ENCODE measurements at places on chromosomes 5 and 9. TPM values are rescaled to one million over a fixed set of nuclear protein-coding genes. Genes with fewer than 3 reads are reported as not detected.

- no peaks in the 10 kb centered on the region for H3K36me3 ChIP-seq
- no peak overlapping the region for H3K4me3 ChIP-seq
- peak; percentile 65 for DNase-seq
- peaks cover 19% of the 10 kb centered on the region for H3K4me1 ChIP-seq
- H3K27ac ChIP-seq = no peak overlapping the region
- H3K27me3 ChIP-seq = no peaks in the 10 kb centered on the region
Observed at GRCh38 chr5:78008356-78008967, 232.3 kb upstream of the TBCA start.

The SPATA31C2 gene
- total RNA-seq = not detected

DNA sequence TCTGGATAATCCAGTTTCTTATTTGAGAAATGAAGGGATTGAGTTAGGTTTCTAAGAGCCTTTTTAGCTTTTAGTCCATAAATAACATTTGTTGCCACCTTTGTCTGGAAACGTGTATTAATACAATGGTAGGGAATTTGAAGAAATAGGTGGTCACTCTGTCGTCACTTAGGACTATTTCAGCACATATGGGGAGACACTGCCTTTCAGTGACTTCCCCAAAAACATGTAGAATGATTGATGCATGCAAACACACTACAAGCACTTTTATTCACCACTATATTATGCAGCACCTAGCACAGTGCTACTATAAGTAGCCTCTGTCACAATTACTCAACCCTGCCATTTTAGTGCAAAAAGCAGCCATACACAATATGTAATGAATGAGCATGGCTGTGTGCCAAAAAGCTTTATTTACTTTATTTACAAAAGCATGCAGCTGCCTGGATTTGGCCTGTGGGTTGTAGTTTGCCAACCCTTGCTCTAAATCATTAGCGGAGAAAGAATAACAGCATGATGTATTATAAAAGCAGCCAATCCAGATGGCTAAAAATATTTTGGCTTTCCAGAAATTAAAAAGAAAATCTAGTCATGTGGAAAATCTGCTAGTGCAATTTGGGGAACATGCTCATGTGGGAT, 154.2 kb upstream of the HMHB1 start:
- H3K27ac ChIP-seq = no peak overlapping the region
- no peaks in the 10 kb centered on the region for H3K27me3 ChIP-seq
- 0 out of 2 replicates have a peak, but pooled peaks cover 5% of the 10 kb centered on the region for H3K4me1 ChIP-seq
- no peak for DNase-seq
- H3K4me3 ChIP-seq = no peak overlapping the region

GRCh38 chr9:18520416-18521047, 46.6 kb downstream of the ADAMTSL1 start:
- no peak overlapping the region for H3K27ac ChIP-seq
- H3K4me3 ChIP-seq = no peak overlapping the region
- no peaks in the 10 kb centered on the region for H3K36me3 ChIP-seq
- peak; percentile 42 for DNase-seq
- H3K4me1 ChIP-seq = peaks cover 10% of the 10 kb centered on the region

DNA sequence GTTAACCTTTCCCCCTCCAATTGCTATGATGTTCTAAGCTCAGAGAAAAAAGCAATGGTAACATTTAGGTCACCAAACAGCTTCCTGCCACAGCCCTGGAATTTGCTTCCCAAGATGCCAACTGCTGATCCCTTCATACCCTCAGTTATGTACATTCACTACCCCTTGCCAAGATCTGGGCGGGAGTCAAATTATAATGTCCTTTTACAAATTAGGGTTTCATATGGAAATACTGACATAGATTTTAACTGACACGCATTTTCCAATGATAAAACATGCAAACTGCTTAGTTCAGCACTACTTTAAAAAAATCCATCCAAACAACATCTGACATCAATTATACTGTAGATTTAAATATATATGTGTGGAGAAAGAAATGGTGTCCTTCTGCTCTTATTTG, 5.0 kb downstream of the LOX start:
- H3K36me3 ChIP-seq = peaks cover 82% of the 10 kb centered on the region
- peak overlapping the region; percentile 94 for H3K4me3 ChIP-seq
- H3K27me3 ChIP-seq = no peaks in the 10 kb centered on the region
- peak; percentile 30 for DNase-seq

The KCNIP1 gene
- not detected for total RNA-seq

- peak; percentile 88 for DNase-seq
- H3K4me1 ChIP-seq = peaks cover 14% of the 10 kb centered on the region
- 0 out of 2 replicates have a peak, but pooled peaks cover 4% of the 10 kb centered on the region for H3K36me3 ChIP-seq
- peak overlapping the region; percentile 90 for H3K4me3 ChIP-seq
- no peak overlapping the region for H3K27ac ChIP-seq
- peaks cover 10% of the 10 kb centered on the region for H3K27me3 ChIP-seq
Observed at GRCh38 chr9:81686614-81687520, 2.5 kb downstream of the TLE1 start.

GRCh38 chr5:107604990-107605389, 65.7 kb downstream of the EFNA5 start:
- DNase-seq = no peak
- H3K4me3 ChIP-seq = no peak overlapping the region
- H3K36me3 ChIP-seq = no peaks in the 10 kb centered on the region
- H3K4me1 ChIP-seq = no peaks in the 10 kb centered on the region
- no peak overlapping the region for H3K27ac ChIP-seq
- H3K27me3 ChIP-seq = peaks cover 15% of the 10 kb centered on the region
